Activated CD8-positive, alpha-beta memory T cell treated with anti-CD3 and anti-CD28 coated beads, Interleukin-2, amount 50 U/mL, for 48 hours (primary cell): ENCODE measurements at places on chromosomes 11 and 22.
A peak's percentile ranks its signal among the peaks of the same experiment; 100 is the strongest.

DNA sequence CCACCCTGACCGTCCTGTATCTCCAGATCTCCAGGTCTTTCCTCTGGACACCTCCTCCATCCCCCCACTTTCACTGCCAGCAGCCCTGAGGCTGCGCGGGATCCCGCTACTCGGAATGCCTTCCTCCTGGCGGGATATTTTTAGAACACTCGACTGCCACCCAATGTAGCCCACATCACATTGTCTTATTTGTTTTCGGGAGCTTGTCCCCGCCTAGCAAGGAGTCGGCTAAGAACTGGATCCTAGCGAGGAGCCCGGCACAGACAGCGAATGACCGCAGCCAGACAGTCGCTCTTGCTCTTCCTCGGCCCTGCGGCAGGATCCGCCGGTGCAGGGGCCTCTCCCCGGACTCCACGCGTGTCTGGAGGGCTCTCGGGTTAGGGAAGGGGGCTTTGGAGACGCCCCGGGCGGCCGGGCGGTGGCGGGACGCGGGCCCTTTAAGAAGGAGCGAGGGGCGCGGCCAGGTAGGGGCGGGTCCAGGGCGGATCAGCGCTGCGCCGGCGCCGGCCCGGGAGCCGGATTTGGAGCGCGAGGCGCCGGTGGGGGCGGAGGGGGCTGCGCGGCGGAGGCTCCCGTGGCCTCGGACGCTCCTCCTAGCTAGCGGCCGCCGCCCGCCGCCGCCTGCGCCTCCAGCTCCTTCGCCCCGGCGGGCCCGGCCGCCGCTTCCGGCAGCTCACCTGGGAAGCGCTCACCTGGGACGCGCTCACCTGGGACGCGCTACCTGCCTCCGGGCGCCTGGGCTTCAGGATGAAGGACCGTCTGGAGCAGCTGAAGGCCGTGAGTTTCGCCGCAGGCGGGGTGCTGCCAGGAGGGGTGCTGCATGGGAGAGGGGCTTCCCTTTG lies at the start of gene STX3:
Gene STX3 (plus strand): TSS at position 518 of the 842 bp plus-strand sequence. CDS start 230 bp downstream, at position 748.
- peak; percentile 83 for DNase-seq

DNA sequence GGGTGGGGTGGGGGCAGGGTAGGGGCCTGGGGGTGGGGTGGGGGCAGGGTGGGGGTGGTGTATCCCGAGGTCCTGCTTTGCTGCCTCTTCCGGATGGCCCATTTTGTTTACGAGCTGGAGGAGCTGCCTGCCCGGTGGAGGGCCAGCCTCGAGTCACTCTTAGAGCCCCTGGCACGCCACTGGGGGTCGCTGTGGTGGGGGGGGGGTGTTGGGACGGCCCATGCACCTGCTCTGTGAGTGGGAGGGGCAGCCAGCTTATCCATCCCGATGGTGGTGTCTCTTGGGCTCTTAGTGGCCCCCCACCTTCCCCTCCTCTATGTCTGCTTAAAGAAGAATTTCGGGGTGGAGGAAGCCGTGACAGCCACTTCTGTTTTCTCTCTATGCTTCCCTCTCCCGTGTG lies 24.6 kb downstream of the MRGPRD start:
- DNase-seq, result no peak

GRCh38 chr22:49117486-49117885 lies 710.2 kb downstream of the BRD1 start:
- peak; percentile 22 for DNase-seq

- DNase-seq, result no peak
Observed at GRCh38 chr11:72802822-72803221, 9.0 kb upstream of the STARD10 start.

- DNase-seq, result no peak
Observed at GRCh38 chr22:20046730-20047129, 25.8 kb downstream of the TANGO2 start.

- no peak for DNase-seq
Observed at GRCh38 chr11:65279741-65280440, 18.1 kb downstream of the POLA2 start.

DNA sequence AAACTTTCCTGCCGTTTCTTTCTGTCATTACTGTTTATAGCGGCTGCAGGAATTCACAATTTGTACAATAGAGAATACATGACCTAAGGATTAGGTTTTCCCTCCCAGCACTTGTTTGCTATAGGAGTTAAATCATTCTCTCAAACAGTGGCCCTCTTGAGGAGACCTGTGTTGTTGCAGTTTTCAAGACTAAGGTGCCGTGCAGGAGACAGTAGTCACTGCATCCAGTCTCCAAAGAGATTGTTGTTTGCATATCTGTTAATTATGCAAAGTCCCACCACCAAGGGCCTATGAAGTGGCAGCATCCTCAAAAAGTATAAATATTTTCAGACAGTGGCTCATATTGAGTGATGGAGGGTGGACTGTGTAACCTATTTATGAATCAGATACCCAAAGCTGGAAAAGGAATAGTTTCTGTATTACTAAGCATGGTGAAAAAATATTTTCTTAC lies 2.3 kb downstream of the PRSS23 start:
- no peak for DNase-seq

- DNase-seq, result no peak
Observed at GRCh38 chr22:36763576-36763975, 12.3 kb downstream of the IFT27 start.

DNA sequence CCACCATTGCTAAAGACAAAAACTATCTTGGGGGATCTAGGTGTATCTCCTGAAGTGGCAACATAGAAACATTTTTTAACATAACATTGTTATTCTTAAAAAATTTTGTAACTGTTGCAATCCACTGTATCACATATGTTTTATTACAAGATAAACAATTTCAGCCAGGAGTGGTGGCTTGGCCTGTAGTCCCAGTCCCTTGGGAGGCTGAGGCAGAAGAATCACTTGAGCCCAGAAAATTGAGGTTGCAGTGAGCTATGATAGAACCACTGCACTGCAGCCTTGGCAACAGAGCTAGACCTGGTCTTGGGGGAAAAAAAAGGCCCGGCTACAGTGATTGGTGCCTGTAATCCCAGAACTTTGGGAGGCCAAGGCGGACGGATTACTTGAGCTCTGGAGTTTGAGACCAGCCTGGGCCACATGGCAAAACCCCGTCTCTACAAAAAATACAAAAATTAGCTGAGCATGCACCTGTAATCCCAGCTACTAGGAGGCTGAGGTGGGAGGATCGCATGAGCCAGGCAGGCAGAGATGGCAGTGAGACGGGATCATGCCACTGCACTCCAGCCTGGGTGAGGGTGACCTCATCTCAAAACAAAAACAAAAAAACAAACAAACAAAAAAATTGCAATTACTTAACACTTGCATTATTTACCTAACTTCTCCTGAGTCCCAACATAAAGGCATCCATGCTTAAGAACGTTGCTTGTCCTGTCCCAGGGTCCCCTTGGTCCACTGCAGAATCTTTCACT lies 1.5 kb upstream of the DEPDC5 start:
- no peak for DNase-seq

GRCh38 chr11:16959602-16960001 lies 54.6 kb downstream of the PLEKHA7 start:
- no peak for DNase-seq

DNA sequence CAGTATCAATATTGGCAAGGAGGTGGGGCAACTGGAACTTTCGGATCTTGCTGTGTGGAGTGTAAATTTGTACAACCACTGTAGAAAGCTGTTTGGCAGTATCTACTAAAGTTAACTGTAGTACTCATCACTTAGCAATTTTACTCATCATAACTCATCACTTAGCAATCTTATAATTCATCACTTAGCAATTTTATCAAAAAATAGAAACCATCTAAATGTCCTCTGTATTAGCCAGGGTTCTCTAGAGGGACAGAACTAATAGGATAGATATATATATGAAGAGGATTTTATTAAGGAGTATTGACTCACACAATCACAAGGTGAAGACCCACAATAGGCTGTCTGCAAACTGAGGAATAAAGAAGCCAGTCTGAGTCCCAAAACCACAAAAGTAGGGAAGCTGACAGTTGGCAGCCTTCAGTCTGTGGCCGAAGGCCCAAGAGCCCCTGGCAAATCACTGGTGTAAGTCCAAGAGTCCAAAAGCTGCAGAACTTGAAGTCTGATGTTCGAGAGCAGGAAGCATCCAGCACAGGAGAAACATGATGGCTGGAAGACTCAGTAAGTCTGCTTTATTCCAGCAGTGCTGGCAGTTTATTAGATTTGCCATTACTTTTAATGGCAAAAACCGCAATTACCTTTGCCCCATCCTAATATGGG lies 92.9 kb upstream of the USP47 start:
- DNase-seq, result no peak

GRCh38 chr11:122089111-122089510 lies 26.9 kb downstream of the BLID start:
- no peak for DNase-seq

DNA sequence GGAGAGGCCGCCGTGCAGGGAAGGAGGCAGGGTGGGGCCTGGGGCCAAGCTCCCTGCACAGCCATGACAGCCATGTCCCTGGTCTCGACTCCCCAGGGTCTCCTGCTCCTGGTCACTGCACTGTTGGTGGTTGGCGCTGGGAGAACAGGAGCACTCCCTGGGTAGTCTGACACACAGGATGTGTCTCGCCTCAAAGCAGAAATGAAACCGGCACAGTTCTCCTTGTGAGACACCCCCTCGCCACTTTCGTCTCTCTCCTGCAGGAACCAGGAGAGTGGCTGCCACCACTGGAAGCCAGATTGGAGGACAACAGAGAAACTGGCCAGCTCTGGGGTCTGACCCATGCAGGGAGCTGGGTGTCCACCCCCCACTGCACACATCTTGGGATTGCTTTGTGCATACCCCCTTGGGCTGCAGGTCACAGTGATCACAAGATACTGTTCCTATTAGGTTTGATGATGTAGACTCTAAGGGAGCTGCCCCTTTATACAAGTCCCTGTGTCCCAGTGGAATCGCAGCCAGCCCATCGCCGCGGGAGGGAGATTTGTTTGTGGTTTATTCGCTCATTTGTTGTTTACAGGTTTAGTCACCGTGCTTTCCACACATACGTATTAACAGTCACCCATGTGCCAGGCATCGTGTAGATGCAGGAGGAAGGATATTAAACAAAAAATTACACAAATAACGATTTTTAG lies 27.0 kb upstream of the YWHAH start:
- no peak for DNase-seq

DNA sequence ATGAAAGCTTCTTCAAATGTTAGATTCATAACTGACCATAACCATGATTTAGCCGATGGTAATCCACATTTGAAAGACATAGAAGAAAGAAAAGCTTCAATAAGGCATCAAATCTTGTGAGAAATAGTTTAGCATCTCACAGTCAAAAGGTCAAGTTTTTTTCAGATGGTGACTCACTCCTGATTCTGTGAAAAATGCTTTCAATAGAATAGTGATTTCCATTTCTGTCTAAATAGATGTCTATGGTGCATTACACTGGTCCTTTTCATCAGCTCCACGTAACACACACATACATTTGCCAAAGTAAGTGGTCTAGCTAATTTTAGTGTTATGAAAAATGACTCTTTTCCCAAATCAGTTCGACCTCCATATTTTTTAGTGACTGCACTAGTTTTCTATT lies 139.2 kb downstream of the LRRC4C start:
- DNase-seq, result no peak

DNA sequence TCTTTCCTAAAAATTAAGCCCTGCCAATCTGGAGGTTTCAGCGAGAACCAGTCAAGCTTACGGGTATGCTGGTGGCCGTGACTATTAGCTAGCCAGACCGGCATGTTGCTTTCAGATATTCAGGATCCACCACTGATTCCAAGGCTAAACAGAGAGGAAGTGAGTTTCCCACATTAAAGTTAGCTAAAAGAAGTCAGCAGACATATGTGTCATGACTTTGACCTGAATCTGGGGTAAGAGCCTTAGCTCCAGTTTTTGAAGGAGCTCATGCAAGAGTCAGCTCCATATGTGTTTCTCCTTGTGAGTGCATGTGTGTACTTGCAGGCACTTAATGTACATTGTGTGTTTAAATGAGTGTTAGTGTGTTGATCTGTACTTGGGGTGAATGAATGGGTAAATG lies 1.4 kb downstream of the ZFPL1 start:
- no peak for DNase-seq

- no peak for DNase-seq
Observed at GRCh38 chr11:102576350-102576749, 45.8 kb upstream of the MMP7 start.

GRCh38 chr11:134634897-134635831 lies 223.1 kb upstream of the B3GAT1 start:
- peak; percentile 6 for DNase-seq

GRCh38 chr11:76605338-76606074 lies 65.0 kb downstream of the LRRC32 start:
- DNase-seq, result no peak

DNA sequence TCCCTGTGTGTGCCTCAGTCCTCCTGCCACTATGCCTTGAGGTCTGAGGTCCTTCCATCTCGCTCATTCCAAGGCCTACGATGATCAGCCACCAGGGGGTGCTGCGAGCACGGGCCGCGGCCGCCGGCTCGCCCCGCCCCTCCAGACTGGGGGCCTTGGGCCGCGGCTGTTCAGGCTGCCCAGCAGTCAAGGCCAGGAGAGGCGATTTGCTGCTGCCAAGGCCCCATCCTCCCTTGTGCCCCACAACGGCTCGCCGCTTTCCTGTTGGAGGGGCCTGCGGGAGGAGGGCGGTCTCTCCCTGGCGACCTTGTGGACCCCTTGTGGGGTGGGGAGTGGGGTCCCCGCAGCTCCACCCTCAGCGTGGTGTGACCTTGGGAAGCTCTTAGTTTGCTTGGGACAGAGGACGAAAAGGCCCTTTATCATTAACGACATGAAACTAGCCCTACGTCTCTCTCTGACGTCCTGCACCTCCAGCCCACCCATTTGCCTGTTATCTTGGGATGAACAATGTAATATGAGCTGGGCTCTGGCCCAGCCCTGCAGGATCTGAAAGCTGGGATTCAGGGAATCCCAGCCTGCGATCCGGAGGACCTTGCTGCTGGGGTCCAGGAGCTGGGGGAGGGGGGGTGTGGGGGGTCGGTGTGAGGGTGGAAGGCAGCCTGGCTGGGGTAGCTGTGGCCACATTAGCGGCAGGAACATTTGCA lies 5.3 kb upstream of the GALR3 start:
- peak; percentile 97 for DNase-seq

DNA sequence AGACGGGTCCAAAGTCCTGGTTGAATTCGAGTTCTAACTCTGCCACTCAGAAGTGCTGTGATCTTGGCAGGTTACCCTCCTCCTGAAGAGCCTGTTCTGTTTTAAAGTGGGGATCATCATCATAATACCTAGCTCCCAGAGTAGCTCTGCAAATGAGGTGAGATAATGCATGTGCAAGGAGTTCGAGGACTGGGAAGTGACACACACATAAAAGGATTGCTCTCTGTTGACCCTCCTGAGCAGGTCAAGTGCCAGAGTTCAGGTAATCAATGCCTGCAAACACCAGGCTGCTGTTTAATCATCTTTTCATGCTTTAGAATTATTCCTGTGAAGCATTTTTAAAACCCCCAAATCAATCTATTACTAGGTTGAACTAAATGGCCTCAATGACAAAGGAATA lies 19.9 kb downstream of the RCN1 start:
- DNase-seq, result no peak

DNA sequence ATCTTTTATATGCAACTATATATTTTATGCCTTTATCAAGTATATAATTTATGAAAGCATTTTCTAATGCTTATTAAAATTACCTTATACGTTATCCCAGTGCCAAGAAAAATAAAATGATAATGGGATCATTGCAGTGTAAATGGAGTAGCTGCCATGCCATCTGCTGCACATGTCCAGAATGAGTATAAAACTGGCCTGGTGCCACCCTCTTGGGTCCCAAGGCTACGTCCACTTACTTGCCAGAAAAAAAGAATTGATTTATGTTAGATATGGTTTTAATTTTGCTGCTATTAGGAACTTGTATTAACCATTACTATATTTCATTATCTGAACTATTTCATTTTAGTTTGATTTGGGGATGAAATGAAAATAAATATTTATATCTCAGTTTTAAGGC lies 1127.1 kb upstream of the CNTN5 start:
- no peak for DNase-seq

GRCh38 chr11:84390441-84391078 lies 1104.4 kb upstream of the CCDC90B start:
- no peak for DNase-seq
